ENCODE measurements at places on chromosomes 16 and 17. TPM values are rescaled to one million over a fixed set of nuclear protein-coding genes. Genes with fewer than 3 reads are reported as not detected.

- DNase-seq, result no peak
Measured at GRCh38 chr16:10921536-10922327, 20.5 kb downstream of the DEXI start.

KRT40 gene
- total RNA-seq, result not detected

DNA sequence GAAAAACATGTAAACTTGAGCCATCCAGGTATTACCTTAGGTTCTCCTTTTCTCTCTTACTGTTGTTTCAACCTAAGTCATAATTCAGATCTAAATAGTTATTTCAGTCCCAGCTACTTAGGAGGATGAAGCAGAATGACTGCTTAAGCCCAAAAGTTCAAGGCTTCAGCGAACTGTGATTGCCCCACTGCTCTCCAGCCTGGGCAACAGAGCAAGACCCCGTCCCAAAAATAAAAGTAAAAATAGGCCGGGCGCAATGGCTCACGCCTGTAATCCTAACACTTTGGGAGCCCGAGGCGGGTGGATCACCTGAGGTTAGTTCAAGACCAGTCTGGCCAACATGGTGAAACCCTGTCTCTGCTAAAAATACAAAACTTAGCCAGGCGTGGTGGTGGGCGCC lies 9.6 kb downstream of the MEIOB start:
- DNase-seq, result no peak

SLC9A5 gene
- total RNA-seq, result 0.07 TPM

- DNase-seq, result no peak
Measured at GRCh38 chr17:82592289-82592766, 55.9 kb downstream of the WDR45B start.

GRCh38 chr17:50050431-50051032 lies 5.4 kb upstream of the ITGA3 start:
- DNase-seq, result no peak

GRCh38 chr16:66030036-66030435 lies 336.5 kb upstream of the CDH5 start:
- no peak for DNase-seq

GRCh38 chr17:66487121-66487520 lies 184.7 kb downstream of the PRKCA start:
- DNase-seq, result no peak

TBC1D3G gene
- total RNA-seq, result not detected

DNA sequence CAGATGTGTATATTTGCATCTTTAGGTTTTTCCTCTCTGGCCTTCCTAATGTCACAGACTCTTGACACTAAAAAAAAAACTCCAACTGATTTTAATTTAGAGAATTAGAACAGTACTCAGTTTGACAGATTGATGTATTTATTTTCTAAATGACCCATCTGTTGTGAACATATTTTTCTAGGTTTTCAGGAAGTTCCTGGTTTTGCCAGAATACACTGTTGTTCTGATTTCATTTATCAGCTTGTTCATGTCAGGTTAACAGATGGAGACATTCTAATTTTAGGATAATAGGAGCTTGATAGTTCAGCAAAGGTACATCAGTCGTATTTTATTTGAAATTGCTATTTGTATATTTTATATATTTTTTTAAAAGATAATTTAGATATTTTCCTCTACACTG lies 133.4 kb downstream of the TANC2 start:
- DNase-seq, result no peak

- no peak for DNase-seq
Measured at GRCh38 chr16:86578061-86578599, at the start of gene FOXL1. TSS of gene FOXL1 (plus strand) at chr16:86578549. CDS start at chr16:86578724, 175 bp downstream.

- no peak for DNase-seq
Measured at GRCh38 chr16:67260426-67261063, 11.8 kb downstream of the SLC9A5 start.

MMP15 gene
- total RNA-seq, result 78.7 TPM

Data from kidney epithelial cell (primary cell).